ENCODE measurements at places on chromosomes 1 and 21.

DNA sequence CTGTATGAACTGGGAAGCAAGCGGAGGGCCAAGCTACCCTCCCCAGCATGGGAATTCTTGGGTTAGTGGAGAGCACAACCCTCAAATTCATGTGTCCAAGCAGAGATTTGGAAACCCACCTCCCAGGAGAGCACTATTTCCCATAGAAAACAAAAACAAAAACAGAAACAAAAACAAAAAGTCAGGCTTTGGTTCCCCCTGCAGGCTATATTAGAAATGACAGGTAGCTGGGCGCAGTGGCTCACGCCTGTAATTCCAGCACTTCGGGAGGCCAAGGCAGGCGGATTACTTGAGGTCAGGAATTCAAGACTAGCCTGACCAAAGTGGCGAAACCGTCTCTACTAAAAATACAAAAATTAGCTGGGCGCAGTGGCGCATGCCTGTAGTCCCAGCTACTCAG, 10.8 kb downstream of the MINDY1 start:
- peak; percentile 33 for DNase-seq

DNA sequence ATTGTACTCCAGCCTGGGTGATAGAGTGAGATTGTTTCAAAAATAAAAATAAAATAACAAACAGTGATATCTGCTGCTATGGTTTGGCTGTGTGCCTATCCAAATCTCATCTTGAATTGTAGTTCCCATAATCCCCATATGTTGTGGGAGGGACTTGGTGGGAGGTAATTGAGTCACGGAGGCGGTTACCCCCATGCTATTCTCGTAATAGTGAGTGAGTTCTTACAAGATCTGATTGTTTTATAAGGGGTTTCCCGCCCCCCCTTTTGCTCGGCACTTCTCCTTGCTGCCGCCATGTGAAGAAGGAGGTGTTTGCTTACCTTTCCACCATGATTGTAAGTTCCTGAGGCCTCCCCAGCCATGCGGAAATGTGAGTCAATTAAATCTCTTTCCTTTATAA, 47.8 kb downstream of the ACTL8 start:
- DNase-seq, result no peak

DNA sequence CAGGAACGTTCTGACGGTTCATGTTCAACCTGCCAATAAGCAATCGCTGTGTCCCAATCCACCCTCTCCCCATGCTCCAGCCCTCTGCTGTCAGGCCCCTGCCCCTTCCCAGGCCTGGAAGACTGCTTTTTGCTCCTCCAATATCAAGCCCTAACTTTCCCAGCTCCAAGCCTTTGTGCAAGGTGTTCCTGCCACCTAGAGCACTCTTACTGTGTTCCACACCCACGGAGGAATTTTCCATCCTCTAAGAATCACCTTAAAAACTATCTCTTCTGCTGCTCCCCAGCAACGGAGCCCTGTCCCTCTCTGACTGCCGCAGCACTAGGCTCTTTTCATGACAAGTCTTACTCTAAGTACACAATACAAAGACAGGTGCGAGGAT, 657.9 kb downstream of the AJAP1 start:
- DNase-seq, result no peak

GRCh38 chr1:235423214-235423652, 56.0 kb downstream of the TBCE start:
- no peak for DNase-seq

DNA sequence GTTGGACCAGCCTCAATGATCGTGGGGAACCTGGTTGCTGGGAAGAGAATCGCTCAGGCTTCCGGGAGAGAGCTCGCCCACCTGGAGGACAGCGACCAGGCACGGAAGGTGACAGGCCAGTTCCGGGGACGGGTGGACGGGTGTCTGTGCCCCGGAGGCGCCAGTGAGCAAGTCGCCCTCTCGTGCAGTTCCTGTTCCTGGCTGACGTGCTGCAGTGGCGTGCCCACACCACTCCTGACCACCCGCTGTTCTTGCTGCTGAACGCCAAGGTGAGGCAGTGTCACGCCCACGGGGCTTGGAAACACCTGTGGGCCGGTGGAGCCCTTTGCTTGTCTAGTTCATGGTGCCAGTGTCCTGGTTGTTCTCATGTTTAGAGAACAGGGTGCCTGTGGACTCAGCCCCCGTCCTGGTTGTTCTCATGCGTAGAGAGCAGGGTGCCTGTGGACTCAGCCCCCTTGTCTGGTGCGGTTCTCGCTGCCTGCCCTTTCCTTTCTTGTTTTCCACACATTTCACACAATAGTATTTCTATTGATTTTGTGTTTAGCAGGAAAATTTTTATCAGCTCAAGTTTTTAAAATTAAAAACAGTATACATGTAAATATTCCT, 53.1 kb downstream of the S100B start:
- DNase-seq, result peak; percentile 19

GRCh38 chr21:25878344-25878743, 143.6 kb downstream of the GABPA start:
- DNase-seq, result no peak

DNA sequence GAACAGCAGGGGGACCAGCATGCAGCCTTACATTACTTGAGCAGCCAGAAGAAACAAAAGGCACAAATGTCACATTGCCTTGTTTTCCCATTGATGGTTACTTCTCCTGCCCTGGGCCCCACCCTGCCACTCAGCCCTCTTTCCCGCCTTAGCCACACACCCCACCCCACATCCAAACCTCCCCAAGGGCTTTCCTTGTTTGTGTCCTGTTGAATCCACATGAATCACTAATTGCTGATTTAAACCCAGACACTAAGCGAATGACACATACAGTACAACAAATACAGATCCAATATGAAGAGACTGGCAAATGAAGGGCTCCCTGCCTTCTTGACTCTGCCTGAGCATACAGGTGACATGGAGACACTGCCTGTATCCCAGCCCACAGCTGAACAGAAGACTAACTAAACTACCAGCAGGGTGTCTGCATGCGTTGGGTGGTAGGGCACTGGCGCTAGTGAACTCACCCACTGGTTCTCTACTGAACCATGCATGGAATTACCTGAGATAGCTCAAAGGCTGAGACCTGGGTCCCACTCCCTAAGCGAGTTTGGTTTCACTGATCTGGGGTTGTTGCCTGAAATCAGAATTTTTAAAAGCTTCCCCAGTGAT, 3.1 kb downstream of the IGSF3 start:
- no peak for DNase-seq

GRCh38 chr1:5220821-5221220, 566.4 kb downstream of the AJAP1 start:
- no peak for DNase-seq

DNA sequence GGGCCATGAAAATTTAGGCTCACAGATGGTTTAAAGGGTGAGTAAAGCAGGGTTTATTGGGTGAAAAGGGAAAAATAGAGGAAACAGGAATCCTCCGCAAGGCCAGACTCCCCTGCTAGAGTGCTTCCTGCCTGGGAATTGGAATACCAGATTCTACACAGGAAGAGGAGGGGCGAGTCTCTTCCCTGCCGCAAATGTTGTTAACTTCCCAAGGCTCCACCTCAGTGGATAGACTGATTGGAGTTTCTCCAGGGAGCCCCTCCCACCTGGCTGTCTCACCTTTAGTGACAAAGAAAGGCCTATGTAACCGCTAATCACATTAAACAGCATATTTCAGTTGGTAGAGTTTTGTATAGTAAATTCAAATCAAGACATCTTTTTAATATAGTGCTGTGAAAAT, 1450.1 kb downstream of the KCNT2 start:
- no peak for DNase-seq

DNA sequence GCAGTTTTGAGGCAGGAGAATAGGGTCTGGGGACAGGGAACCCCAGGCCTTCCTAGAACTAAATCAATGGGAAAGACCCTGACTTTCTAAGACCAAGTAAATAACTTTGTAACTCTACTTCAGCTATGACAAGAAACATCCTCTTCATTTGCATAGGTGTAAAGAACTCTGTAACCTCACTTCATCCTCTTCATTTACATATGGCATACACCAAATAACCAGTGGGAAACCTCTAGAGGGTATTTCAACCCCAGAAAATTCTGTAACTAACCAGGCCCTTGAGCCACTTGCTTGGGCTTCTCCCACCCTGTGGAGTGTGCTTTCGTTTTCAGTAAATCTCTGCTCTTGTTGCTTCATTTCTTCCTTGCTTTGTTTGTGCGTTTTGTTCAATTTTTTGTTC, 495.6 kb downstream of the SIPA1L2 start:
- no peak for DNase-seq

DNA sequence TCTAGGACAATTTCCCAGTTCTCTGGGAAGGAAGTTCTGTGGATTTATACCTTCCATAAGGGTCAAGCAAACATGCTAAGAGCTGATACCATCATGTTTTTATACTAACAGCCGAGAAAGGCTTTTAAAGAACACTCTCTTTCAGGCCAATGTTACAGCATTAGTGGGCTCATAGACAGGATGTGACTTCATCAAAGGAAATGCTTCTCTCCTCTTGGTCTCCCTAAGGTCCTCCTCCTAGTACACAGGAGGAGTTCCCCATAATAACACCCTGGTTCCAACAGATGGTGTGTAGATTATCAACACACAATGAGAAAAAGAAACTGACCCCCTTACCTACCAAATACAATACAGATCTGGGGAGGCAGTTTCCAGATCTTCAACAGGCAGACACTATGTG, 26.7 kb upstream of the GLIS1 start:
- DNase-seq, result no peak

GRCh38 chr21:25094695-25095094, 512.6 kb downstream of the MRPL39 start:
- no peak for DNase-seq

DNA sequence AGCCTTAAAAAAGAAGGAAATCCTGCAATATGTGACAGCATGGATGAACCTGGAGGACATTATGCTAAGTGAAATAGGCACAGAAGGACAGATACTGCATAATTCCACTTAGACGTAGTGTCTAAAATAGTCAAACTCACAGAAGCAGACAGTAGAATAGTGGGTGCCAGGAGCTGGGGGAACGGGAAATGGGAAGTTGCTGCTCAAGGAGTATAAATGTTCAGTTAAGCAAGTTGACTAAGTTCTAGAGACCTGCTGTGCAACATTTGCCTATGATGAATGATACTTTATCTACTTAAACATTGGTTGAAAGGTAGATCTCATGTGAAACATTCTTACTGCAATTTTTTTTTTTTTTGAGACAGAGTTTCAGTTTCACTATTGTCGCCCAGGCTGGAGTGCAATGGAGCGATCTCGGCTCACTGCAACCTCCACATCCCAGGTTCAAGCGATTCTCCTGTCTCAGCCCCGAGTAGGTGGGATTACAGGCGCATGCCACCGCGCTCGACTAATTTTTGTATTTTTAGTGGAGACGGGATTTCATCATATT, 197.8 kb downstream of the HIVEP3 start:
- no peak for DNase-seq

GRCh38 chr21:17610911-17611310, 1.8 kb downstream of the BTG3 start:
- DNase-seq, result peak; percentile 3

- no peak for DNase-seq
These were observed 504.7 kb downstream of the NUF2 start for GRCh38 chr1:163826500-163826899.

DNA sequence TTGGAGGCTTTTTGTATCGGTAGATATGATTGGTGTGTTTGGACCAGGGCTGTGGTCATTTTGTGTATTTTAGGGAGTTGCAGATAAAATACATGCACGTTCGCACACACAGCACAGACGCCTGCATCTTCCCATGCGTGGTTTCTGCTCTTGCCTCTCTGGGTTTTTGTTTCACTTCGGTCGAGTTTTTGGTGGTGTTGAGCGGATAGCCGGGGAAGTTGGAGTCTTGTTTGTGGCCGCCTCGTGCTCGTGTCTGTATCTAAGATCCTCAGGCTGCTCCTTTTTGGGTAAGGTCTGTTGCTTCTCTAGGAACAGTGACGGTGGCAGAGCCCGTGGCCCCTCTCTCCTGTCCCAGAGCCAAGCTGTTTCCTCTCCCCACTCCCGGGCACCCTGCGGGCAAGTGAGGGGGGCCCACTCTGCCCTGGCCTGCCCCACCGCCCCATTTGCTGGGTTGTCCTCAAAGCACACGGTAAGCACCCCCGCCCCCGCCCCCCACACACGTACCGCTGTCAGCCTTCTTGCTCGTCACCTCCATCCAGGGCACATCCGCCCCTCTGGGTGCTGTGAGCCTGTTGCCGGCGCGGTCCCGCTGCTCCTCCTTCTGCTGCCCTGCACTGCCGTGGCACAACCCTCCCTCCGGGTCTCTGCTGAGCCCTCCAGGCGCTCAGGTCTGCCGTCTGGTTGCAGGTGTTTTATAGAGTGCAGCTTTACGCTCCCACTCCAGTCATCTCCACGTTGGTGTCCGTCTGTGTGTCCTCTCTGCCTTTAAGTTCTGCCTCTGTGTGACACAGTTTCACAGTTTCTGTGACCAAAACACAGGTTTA, 51.9 kb downstream of the AGPAT3 start:
- DNase-seq, result peak; percentile 48

GRCh38 chr1:18329469-18330253, 151.1 kb upstream of the KLHDC7A start:
- DNase-seq, result no peak

DNA sequence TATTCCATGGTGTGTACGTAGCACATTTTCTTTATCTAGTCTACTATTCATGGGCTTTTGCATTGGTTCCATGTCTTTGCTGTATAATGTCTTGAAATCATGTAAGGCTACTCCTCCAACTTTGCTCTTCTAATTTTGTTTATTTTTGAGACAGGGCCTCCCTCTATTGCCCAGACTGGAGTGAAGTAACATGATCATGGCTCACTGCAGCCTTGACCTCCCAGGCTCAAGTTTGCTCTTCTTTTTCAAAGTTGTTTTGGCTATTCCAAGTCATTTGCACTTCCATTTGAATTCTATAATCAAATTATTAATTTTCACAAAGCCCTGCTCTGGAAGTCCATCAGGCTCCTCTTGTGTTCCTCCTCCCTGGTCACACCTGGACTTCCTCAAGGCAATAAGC, 90.2 kb upstream of the SGIP1 start:
- no peak for DNase-seq

DNA sequence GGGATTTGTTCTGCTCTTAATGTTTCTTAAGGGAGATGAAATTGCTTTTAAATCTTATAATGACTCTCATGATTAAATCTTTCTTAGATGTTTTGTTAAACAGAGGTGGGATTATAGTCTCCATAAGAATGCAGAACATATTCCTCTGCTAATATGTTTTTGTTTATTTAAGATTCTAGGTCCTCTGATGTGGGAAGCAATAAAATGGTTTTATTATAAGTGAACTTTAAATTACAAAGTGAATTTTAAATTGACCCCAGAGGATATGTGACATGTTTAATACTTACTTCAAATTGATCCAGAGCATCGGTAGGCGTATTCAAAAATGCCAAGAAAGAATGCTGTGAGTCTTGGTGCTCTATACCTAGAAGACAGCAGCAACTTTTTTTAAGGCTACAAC, 129.4 kb downstream of the COQ8A start:
- no peak for DNase-seq

DNA sequence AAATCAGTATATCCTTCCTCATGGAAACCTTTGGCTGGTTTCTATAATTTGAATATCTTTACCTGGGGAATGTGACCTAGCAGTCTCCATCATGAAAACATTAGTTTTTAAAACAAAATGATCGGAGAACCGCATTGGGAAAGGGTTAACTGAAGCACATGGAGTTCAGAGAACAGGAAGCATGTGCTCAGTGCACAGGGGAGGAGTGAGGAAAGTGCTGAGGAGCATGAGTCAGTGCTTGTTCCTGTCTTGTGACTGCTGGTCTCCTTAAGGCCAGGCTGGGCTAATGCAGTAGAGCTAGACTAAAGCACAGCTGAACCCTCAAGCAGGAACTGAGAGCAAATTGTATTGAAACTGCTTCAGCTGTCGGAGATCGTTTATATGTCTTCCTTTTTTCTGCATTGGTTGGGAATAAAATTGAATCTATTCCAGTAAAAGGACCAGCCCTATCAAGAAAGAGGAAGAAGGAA, 5.8 kb downstream of the IFI16 start:
- DNase-seq, result peak; percentile 75

Data from activated CD4-positive, alpha-beta T cell treated with anti-CD3 and anti-CD28 coated beads for 4 hours (primary cell).